ENCODE measurements at places on chromosomes 1 and 21. TPM values are rescaled to one million over a fixed set of nuclear protein-coding genes. Genes with fewer than 3 reads are reported as not detected.

Gene AMY1C
- total RNA-seq = not detected

Gene RHD
- not detected for total RNA-seq

Gene CELA3B
- 15,716 TPM for total RNA-seq

Gene SYT6
- total RNA-seq = 3.9 TPM

- no peak for DNase-seq
These were observed 2.1 kb upstream of the PLEKHA6 start for GRCh38 chr1:204361781-204362180.

DNA sequence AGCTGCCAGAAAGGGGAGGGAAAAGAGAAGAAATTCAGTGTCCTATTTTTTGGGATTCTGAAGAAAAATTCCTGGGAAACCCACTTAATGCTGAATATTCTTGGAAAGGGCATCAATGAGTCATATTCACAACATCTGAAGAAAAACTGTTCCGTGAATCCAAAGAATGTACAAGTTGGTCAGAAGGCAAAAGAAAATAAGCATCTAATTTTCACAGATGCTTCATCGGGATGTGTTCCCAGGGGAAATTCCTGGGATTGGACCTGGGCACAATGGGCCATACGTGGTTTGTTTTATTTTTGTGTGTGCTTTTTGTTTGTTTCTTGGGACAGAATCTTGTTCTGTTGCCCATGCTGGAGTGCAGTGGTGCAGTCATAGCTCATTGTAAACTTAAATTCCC is 112.2 kb downstream of the MAP3K21 start:
- no peak for DNase-seq

- no peak for DNase-seq
These were observed 8.4 kb downstream of the GSTM3 start for GRCh38 chr1:109732390-109732881.

DNA sequence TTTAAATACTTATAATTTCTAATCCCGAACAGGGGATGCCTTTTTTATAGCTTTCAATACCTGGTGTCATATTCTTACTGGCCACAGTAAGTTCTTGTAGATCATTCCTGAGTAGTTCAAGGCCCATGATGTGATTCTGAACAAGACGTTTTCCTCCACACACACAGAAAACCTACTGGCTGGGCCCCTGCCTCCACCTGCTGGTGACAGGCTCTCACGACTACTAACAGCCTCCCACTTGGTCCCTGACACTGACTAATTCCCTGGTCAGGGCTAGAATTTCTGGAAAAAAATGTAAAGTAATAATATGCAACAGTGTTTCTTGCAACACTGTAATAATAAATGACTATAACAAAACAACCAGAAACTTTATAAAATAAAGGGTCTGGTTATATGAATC is 50.4 kb upstream of the RIPK4 start:
- DNase-seq = no peak

DNA sequence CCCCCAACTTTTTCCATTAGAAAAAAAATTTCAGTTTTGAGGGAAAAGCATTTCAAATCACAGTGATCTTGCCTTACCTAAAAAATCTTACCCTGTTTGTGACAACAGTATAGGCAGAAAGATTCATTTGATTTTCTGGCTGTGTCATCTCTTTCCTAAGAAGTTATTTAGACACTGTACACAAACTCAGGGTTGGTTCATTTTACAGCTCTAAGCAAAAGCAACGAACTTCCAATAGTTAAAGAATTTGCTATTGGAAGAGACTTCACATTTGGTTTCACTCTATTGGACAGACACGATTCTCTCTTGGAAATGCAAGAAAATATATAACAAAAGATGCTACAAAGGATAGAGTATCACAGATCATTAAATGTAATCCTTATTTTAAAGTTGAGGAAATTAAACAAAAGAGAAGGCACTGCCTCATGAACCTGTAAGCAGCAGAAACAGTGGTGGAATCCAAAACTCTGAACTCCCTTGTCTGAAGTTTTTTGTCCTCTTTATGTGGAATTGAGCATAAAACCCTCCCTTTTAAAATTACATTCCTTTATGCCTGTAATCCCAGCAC is 20.8 kb downstream of the EYA3 start:
- DNase-seq = no peak

DNA sequence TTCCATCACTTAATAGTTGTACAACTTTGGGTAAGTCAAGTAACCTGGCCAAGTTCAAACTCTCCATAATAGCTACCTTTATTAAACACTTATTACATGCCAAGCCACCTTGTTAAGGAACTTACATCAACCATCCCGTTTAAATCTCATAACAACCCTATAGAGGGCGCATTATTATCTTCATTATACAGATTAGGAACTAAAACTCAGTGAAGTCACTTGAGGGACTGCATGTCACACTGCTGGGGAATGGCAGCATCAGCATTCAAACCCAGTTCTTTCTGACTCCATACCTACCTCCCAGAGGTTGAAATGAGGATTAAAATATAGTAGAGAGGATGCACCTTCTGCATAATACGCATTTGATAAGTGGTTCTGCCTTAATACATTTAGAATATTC is 47.1 kb upstream of the PLA2G2C start:
- no peak for DNase-seq

DNA sequence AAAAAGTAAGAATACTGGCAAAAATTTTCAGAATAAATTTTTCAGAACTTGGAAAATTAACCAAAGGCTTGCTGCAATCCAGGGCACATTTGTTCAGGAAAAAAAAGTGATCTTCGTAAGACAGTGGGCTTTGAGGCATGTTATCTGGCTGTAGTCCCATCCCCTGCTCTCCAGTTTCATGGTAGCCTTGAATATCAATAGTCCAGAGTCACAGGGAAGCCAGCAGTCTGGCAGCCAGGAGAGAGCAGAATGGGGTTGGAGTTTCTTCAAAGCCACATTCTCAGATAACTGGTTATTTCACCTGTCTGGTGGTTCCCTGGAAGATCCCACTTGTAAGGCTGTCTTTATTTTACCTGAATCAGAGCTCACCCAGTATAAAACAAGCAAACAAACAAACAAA is 669.3 kb downstream of the MATN1 start:
- DNase-seq = no peak

DNA sequence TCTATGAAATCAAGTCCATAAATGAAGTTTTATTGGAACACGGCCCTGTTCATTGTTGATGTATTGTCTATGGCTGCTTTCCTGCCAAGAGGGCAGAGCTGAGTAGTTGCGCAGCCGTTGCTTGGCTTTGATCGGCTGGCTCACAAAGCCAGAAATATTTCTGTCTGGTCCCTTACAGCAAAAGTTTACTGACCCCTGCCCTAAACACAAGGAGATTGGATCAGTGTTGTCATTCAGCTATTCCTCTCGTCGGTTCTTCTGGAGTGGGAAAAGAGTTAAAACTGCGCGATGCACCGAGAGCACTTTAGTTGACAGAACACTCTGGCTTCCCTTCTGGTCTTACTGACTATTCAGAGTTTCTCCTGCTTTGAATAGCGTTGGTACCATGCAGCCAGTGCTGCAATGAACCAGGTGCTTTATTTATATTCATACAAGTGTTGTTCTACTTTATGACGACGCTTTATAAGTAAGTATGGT is 868 bp downstream of the ZBTB40 start:
- DNase-seq = no peak

- peak; percentile 64 for DNase-seq
These were observed 58.2 kb downstream of the WLS start for GRCh38 chr1:68173936-68174737.

DNA sequence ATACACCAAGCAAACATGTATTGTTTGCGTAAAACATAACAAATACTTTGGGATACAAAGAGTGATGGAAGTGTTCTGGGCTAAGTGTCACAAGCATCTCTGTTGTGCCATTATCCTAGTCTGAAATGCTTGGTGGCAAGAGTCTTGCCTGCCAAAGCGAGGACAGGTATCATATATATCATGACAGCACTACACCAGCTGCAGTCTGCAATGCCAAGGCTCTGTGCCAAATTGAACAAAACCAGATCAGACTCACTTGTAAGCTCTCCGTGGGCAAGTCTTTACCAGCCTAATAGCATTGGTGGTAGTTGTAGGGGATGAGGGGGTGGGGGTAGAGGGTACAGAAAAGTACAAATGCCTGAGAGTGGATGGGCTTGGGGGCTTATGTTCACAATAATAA is 119.2 kb downstream of the RWDD3 start:
- no peak for DNase-seq

DNA sequence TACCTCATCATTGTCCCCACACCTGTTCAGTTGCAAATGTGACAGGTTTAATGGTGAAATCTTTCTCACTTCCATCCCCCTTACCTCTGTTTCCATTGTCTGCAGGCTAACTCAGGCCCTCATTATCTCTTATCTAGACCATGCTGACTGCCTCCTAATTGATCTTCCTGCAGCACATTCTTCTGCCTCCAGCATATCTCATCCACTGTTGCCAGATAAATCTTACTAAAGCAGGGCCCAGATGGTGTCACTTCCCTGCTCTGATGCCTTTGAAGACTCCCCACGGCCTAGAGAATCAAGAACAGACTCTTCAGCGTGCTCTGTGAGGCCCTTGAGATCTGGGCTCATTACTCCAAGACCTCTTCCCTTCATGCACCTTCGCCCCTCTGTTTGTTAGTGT is 230.1 kb downstream of the DUSP10 start:
- DNase-seq = no peak

- no peak for DNase-seq
These were observed 19.3 kb downstream of the RRAGC start for GRCh38 chr1:38840281-38840680.

- DNase-seq = no peak
These were observed 15.9 kb upstream of the GPR25 start for GRCh38 chr1:200856716-200857357.
